Glutamatergic neuron (in vitro differentiated cells): ENCODE measurements at places on chromosomes 1 and 21.

- DNase-seq: no peak
These were observed 54.7 kb downstream of the FNBP1L start for GRCh38 chr1:93502571-93502970.

DNA sequence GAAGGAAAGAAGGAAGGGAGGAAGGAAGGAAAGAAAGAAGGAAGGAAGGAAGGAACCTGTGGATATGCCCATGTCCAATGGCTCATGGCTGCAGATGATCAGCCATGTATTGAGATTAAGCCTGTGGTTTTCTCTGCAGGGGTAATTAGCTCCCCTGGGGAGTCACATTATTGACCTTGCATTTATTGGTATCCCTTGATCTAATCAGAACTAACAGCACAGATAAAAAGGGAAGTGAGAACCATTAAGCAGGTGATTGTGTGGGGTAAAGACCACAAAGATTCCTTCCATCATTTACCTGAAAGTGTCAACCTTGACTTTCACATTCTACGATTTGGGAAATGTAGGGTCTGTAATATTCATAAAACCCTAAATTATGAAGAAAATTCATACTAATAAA, 390.7 kb downstream of the BRINP2 start:
- DNase-seq: no peak

GRCh38 chr1:3539707-3540425, 71.4 kb downstream of the MEGF6 start:
- DNase-seq: no peak

- DNase-seq: no peak
These were observed 21.1 kb upstream of the ZRANB2 start for GRCh38 chr1:71101839-71102376.

- no peak for DNase-seq
These were observed 719 bp downstream of the SOD1 start for GRCh38 chr21:31660259-31660565.

DNA sequence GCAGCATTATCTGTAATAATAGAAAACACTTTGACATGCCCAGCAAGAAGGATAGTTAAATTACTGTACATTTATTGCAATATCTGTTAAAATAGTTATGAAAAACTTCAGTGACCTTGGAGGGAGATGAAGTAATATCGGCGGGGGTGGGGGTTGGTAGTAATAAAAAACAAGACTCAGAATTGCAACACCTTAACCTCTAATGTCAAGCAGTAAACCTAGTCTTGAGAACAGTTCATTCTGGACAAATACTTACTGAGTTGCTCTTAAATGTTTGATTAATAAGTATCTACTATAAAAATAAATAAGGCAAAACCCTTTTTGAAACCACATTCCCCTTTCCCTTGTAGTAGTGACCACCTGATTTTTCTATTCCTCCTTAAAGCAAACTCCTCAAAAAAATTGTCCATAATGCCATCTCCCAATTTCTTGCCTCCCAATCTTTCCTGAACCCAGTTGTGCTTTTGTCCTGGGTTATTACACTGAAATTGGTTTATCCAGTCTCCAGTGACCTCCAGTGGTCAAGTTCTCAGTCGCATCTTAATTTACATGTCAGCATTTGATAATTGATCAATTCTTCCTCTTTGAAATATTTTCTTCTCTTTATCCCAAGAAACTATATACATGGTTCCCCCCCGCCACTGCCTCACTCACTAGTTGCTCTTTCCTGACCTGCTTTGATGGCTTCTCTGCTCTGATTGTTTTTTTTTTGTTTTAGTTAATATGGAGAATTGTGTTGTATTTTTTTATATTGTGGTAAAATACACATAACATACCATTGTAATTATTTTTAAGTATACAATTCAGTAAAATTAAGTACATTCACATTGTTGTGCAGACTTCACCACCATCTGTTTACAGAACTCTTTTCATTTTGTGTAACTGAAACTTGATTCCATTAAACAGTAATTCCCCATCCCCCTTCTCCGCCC, 36.8 kb downstream of the RAP1A start:
- no peak for DNase-seq

DNA sequence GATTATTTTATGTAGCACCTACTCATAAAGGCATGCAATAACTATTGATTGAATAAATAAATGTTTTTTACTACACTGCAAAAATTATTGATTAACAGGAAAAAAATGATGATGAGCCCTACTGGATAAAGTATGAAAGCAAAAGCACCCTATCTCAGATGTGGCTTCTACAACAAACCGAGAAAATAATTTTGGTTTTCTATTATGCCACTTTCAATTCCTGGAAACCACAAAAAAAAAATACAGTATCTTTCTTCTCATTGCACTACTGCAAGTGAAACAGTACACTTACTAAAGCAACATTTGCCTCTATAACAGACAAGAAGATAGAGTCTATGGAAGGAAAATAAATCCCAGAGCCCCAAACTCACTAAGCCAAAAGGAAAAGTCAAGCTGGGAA, 1882.4 kb downstream of the NCAM2 start:
- DNase-seq: no peak

- no peak for DNase-seq
These were observed 13.3 kb downstream of the TESK2 start for GRCh38 chr1:45477646-45478045.

DNA sequence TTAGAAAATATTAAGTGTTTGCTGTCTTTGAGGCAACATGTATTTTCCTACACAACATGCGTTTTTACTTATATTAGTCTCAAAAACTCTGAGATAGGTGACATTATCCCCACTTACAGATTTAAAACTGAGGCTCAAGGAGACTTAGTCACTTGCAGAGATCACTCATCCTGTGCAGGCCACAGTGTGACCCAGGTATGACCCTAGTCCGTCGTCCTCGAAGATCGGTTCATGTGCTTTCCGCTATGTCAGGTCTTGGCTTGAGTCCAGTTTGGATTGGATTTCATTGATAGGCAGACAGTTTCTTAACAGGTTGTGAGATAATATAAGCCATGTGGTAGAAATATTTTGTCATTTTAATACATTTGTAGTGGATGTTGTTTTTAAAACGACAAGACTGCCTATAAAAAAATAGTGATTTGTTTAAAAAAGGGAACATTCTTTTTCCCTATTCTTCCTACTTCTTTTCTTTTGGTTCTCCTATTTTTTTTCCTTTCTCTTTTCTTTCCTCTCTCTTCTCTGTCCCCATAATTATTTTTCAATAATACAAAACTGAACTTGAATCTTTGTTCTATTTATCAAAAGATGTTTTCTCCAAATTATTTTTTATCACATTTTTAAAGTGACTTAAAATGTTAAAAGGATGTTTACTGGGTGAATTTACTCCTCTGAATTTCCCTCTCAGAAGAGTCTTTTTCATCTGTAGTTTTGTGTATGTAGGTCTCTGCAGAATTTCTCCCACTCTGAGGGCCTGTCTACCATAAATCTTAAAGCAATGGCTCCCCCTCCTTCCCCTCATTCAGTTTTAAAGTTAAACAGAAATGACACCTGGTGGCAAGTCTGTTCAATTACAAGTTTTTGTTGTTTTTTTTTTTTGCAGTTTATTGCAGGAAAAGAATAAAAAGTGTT, 81.8 kb downstream of the PHTF1 start:
- DNase-seq: no peak

DNA sequence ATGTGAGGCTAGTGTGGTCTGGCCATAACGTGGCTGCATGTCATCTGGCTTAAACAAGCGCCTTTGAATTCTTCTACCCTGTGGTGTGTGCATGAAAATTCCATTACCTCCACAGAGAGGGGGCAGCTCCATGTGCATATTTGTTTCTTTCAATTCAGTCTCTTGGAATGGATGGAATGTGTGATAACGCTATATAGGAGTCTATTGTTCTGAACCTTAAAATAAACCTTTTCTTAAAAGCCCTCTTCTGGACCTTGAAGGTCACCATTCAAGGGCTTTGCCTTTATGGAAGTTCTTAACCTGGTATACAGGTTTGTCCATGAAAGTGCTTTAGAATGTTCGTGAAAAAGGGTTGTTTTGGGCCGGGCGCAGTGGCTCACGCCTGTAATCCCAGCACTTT, 118.2 kb upstream of the ADGRL2 start:
- no peak for DNase-seq

- DNase-seq: peak; percentile 87
These were observed 37.1 kb downstream of the ARHGEF16 start for GRCh38 chr1:3491291-3492246.

GRCh38 chr1:20410503-20410902, 75.5 kb downstream of the CAMK2N1 start:
- no peak for DNase-seq

DNA sequence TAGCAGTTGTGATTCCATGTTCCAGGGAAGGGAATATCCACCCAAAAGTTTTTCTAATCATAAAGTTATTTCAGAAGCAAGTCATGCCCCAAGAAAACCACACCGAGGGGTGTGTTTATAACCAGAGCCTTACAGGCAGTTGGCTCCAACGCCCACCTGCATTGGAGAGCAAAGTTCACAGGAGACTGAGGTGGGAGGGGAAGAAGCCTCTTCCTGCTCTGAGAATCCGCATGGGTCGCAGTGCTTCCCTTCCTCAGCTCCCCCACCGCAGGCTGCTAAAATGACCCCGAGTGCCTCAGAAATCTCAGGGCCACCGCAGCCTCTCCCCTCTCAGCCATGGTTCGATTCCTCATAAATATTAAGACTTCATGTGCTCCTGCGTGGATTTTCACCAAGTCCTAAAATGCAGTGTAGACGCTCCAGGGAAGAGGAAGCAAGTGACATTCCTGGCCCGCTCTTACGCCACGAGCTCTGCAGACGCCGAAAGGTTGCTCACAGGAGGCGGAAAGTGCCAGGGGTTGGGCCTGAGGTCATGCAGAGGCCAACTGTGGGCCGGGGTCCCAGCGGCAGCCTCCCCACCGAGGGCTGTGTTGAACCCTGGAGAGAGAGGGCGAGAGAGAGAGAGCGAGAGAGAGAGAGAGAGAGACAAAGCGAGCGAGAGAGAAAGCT, 13.4 kb upstream of the SPSB1 start:
- DNase-seq: no peak

DNA sequence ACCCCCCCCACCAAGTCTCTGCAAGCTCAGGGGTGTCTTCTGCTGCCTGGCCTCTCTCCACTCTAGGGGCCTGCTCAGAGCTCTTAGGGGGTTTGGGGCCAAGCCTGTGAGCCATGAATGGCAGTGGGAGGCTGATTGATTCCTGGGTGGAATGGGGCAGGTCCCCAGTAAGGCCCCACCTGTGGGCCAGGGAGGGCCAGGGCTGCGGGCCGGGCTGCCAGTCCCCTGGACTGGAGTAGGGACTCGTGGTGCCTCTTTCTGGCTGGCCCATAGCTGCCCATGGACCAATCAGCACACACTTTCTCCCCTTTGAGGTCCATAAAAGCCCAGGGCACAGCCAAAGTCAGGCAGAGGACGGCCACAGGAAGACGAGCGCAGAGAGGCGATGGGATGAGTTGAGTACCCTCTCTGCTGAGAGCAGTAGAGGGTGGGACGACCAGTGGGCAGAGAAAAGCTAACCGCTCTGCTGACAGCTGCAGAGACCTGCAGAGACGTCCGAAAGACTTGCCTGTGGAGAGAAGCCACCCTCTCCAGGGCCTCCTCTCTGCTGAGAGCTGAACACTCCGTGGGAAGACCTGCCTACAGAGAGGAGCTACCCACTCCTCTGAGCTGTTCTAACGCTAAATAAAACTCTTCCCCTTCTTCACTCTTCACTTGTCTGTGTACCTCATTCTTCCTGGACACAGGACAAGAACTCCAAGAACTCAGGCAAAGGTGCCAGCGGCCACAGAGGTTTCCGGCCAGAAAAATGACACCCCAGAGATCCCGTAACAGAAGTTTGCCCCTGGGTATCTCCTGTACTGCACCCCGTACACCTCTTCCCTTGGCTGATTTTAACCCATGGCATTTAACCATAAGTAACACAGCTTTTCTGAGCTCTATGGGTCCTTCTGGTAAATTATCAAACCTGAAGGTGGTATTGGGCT, 38.2 kb upstream of the TARDBP start:
- DNase-seq: no peak

DNA sequence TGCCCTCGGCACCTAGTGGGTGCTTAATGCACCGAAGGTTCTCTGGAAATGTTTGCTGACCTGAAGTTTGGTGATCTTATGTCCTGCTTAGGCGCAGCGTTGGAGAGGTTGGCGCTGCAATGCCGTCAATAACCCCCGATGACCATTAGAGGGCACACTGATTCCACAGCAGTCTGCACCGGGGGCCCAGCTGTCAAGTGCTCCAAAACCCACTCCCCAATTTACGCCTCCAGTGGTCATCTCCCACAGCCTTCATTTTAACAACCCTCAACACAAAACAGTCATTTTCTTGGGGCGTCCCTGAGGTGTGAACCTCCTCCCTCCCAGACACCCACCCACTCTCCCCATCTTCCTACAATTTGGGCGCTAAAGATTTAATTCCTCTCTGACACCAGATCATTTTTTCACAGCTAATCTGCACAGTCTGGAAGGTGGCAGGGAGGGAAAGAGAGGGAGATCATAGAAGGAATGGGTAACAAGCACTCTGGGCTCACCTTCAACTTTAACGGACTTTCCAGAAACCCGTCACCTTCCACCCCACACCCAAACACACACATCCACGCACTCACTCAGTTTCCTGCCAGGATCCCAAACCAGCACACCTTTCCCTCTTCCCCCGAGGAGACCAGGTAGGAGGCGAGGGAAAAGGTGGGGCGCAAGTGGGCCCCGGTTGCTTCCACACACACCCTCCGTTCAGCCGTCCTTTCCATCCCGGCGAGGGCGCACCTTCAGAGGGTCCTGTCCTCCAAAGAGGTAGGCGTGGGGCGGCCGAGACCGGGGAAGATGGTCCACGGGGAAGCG, 570 bp upstream of the NPR1 start:
- peak; percentile 74 for DNase-seq

DNA sequence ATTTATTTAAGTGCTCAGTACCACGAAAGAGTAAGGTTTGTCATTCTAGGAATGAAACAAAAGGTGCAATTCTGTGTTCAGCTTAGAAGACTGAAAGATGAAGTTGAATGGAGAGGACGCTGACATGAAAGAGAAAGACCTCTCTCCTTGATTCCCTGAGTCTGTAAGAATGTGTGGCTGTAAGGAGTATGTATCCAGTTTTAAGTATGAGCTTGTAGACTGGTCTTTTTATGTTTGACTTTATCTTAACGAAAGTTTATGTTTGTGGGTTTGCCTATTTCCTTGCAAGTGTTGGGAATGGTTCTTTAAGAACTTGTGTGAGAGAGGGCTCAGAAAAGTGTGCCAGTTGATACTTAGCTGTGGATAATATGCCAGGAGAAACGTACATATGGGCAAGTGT, 1.4 kb downstream of the CHD1L start:
- DNase-seq: no peak

DNA sequence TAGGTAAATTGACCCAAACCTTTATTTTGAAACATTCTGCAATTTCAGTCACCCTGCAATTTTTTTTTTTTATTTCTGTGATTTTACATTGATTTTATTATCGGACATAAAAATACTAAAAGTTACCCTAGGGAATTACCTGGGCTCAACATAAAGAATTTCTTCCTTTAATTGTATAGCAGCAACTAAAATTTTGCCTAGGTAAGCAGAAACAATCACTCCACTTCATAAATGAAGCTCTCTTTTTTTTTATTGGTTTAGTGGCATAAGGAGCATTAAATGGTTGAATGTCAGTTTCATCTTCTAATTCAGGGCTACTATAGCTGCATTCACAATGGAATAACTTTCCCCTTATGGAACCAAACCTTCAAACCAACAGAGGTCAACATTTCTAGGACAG, 15.3 kb upstream of the OR2M4 start:
- no peak for DNase-seq

GRCh38 chr1:179825798-179826460, 51.7 kb downstream of the TOR1AIP2 start:
- DNase-seq: no peak

- no peak for DNase-seq
These were observed 4.1 kb upstream of the TAGLN2 start for GRCh38 chr1:159929155-159930051.

- DNase-seq: no peak
These were observed 12.9 kb upstream of the THRAP3 start for GRCh38 chr1:36211307-36211706.

GRCh38 chr1:228785366-228786330, 50.4 kb downstream of the RHOU start:
- no peak for DNase-seq
